ENCODE measurements at places on chromosomes 5 and 9.

DNA sequence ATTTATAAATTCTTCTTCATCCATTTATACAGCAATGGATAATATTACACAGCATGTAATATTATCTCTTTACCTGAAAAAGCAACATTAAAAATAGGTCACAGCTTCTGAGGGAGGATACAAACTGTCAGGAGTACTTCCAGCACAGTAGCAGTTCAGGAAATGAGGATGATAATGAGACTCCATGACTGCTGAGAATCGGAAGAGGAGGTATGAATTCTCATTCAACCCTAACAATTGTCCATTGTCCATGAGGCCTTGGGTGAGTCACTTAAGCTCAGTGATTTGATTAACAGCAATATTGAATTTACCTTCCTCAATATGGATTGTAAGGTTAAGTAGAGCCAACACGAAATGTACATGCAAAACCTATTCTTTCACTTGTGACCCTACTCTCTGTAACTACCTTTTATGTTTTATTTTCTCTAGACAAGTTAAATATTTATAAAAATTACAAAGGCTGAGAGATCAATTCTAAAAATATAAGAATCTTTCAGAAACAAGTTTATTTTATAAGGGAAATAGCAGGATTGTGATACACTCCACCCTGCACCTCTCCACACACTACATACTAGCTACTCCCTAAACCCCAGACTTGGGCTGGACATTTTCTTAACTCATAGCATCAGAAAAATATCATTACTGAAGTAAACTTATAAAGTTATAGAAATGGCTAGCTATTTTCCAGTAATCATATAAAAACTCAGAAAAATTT is 159.1 kb upstream of the ACOT12 start:
- no peak for DNase-seq

GRCh38 chr5:73892806-73893205 is 266.8 kb downstream of the ARHGEF28 start:
- DNase-seq, result peak; percentile 96

GRCh38 chr5:81302596-81302995 is 1.2 kb downstream of the ZCCHC9 start:
- DNase-seq, result no peak

GRCh38 chr5:97266576-97266975 is 83.5 kb upstream of the RIOK2 start:
- no peak for DNase-seq

DNA sequence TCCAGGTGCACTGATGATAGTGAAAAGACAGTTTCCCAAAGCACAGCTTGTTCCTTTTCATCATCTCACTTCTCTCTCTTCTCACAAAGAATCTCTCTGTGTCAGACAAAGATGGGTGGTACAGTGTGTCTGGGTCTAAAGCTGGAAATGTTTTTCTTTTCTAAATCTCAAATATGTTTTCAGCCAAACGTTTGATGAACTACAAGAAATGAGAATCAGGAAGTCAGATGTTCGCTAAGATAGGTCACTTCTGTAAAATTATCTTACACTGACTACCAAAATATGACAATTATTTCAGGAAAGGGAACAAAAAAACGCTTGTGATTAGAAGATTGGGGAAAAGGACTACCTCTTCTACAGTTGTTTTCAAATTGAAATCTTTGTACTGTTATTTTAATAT is 708.8 kb downstream of the PTPRD start:
- DNase-seq, result no peak

GRCh38 chr5:3592298-3592697 is 3.3 kb upstream of the IRX1 start:
- no peak for DNase-seq
